ENCODE measurements at places on chromosomes 16 and 17.

- no peak for DNase-seq
Observed at GRCh38 chr16:58814348-58814801, 80.3 kb upstream of the GOT2 start.

DNA sequence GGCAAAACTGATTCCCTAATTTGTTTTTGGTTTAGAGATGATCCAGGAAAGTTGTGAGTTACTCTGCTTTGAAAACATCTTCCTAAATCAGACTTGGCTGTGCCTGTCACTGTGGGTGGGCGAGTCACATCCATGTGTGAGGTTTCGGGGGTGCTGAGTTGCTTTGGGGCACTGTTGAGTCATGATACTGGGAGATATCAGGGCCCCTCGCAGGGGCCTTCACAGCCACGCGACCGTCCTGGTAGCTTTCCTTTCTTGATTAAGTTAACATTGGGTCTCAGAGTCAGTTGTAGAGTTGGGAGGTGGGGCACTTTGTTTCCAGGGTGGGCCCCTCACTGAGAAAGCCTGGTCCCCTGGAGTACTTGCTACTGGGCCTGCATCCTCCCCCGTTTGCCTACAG, 58.3 kb upstream of the LGALS9 start:
- DNase-seq, result no peak

- DNase-seq, result peak; percentile 32
Observed at GRCh38 chr16:22188595-22189442, 17.3 kb upstream of the EEF2K start.

DNA sequence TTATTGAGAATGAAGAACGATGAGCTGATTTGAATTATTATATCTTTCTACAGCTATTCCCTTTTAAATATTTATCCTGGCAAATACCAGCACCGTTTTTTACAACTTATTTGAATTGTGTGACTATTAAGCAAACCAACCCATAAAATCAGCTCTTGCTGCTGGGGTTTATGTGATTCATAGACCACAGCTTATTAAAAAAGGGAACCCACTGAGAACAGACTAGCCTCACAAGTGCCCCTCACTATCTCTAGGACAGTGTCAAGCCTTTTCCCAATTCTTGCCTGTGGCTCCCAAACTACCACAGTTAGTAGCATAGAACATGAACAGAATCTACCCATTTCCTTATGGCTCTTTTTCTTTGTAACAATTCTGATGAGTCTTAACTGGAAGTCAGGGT, 6.1 kb upstream of the LIG3 start:
- DNase-seq, result no peak

- no peak for DNase-seq
Observed at GRCh38 chr16:64952177-64952576, 169.7 kb downstream of the CDH11 start.

DNA sequence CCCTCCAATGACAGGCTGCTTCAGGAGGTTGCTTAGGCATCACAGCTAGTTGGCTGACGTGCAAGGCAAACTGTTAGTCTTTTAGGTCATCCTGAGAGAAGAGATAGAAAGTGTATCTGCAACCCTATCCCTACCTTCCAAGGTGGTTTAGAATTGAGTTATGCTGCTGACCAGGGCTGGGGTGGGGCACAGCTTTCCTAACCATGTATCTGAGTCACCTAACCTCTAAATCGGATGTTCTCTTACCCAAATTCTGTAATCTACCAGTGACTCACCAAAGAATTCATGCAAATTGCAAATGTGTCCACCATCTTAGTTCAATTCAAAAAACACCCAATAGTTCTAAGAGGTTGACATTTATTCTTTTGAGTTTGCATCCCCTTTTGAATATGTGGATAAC, 107.2 kb upstream of the DYNLRB2 start:
- DNase-seq, result no peak

GRCh38 chr16:27795992-27796614, 246.2 kb downstream of the KATNIP start:
- no peak for DNase-seq

DNA sequence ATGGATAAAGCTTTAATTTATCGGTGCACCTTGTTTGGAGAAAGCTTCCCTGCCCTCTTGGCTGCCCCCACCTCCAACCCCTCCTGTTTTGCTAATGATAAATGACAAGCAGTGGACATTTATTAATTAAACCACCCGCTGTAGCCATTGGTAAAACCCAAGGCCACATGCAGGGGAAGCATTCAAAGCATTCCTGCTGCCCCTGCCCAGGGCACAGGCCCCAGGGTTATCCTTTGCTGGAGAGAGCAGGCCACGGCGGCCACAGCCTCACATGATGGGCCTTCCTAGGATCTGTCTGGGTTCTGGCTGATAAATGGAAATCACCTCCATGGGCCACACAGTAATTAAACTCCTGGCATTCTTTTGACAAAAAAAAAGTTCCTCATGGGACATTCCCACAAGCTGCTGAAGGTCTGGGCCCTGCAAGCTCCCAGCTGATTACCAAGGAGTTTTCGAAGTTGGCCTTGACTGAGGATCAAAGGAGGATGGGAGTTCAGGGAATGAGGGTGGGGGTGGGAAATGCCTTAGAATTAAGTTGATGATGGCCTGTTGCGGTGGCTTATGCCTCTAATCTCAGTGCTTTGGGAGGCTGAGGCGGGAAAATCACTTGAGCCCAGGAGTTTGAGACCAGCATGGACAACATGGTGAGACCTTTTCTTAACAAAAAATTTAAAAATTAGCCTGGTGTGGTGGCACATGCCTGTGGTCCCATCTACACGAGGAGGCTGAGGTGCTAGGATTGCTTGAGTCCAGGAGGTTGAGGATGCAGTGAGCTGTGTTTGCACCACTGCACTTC, 35.5 kb downstream of the SOST start:
- DNase-seq, result no peak

DNA sequence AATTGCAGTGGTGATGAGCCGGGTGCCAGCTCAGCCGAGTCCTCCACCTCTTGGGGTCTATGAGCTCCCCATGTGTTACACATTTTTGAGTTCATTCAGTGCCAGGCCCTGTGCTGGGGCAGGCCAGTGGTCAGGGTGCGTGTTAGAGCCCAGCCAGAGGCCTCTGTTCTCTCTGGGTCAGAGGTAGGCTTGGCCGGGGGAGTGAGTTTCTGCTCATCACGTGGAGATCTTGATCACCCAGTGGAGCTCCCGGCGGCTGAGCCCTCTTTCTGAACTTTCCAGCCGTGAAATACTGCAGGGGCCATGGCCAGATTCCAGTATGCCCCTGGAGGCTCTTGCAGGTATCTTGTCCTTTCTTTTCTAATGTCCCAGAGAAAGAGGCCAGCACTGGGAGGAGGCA, 93.0 kb downstream of the RAP1GAP2 start:
- no peak for DNase-seq

- DNase-seq, result no peak
Observed at GRCh38 chr17:11814655-11815262, 182.5 kb downstream of the ZNF18 start.

GRCh38 chr16:4612474-4612931, 2.2 kb downstream of the UBALD1 start:
- DNase-seq, result no peak
